DMS79 (cell line): ENCODE measurements at places on chromosomes 2 and 18.

DNA sequence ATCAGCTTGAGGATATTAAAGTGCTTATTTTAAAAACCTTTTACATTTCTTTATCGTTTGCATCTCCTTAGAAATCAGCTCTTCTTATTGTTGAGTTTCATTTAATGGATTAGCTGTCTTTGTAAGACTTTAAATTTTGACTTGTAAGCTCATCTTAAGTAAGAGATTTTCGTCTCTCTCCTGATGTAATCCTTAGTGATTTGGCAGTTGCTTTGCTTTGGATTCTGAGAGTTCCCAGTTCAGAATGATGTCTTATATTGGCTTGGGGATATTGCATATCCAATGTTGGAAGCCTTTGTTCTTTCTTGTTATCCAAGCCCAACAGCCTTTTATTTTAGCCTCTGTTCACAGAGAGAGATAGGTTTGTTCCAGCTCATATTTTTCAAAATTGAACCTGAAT is 212.1 kb downstream of the ARL6IP6 start:
- no peak for DNase-seq

DNA sequence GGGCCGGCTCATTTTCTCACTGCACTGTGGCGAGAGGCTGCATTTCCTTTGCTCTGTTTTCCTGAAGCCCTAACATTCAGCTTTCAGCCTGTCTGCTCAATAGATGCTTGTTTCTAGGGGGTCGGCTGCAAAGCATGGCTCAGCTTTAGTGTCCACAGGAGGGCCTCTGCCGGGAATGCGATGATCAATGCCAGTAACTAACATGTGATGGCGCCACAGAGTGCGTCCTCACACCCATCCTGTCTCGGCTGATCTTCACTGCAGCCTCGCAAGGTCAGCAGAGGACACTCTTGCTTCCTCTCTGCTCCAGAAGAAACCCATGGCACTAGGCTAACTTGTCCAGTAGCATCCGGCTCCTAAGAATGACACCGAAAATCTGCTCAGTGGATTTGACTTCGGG is 156.4 kb upstream of the PXDN start:
- DNase-seq: no peak

DNA sequence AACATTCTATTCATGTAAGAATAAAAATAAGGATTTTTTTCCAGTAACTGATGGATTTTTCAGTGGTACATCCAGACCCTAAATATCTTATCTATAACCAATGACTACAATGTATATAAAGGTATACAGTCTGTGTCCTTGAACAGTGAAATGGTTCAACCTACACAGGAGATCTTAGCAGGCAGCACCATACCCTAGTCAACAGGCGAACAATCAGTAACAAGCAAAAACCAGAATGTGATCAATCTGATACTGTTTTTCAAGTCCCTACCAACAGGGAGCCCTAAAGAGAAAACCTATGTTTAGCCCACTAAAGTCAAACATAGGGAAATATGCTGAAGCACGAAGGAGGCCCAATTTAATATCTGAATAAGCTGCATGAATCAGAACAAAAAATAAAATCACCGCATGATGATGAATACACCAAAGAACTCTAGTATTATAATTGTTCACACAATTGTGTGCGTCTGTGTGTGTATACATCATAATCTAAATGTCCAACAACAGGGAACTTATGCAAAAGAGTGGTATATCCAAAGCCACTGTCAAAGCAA is 26.0 kb downstream of the PTPN2 start:
- DNase-seq: no peak

DNA sequence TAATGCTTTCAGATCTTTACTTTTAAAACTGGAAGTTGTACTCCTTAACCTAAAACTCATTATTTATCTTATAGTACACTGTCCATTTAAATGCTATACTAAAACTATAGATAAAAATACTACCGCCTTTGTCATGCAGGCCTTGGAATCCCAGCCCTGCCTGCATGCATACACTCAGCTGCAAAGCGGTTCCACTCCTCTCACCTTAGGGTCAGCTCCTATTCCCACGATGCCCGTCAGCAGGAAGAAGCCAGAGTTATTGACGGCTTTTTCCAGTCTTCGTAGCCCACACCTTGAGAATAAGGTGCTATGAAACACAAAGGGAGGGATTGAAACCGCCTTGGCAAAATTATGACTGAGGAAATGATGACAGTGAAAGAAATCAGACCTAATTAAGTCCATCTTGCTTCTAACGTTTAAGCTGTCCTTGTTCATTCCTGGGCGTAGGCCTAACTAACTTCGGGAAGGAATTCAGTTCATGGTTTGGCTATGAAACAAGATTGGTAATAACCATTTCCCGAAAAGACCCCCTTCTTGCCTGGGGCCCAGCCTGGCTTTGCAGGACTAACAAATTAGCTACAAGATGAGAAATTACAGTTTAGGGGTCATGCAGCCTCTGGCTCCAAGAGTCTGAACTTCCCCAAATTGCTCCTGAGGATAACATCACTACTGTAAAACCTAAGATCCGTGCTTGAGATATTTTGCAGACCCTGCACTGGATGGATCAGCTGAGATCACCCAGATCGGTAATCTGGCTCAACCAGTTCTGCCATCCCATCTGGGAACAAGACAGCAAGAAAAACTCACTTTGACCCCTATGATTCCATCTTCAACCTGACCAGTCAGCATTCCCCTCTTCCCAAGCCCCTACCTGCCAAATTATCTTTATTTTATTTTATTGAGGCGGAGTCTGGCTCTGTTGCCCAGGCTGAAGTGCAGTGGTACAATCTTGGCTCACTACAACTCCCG is 17.1 kb downstream of the EPB41L5 start:
- no peak for DNase-seq
